ENCODE measurements at places on chromosomes 6 and 20.

GRCh38 chr6:5695260-5696245 is 311.2 kb downstream of the NRN1 start:
- no peak for DNase-seq

GRCh38 chr6:2192976-2193375 is 52.4 kb downstream of the GMDS start:
- no peak for DNase-seq

GRCh38 chr6:165910184-165910966 is 247.3 kb upstream of the PDE10A start:
- no peak for DNase-seq

GRCh38 chr6:139919107-139920026 is 544.9 kb upstream of the CITED2 start:
- no peak for DNase-seq

GRCh38 chr6:78861509-78861908 is 5.8 kb upstream of the IRAK1BP1 start:
- DNase-seq, result no peak

DNA sequence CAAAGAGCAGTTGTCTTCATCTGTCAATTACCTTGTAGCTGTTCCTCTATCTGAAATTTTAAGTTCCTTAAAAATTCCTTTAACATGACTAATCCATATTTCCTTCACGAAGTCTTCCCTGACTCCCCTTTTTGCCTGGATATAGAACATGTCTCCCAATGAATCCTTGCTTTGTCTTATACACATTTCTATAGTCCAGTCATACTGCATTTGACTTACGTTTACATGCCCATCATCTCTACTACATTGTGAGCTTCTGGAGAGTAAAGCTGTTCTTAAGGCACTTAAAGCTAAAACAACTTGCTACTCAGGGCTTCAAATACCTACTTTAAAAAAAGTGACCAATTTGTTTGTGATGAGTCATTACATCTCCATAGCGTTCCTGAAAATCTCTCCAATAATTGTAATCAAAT is 4.9 kb downstream of the REV3L start:
- no peak for DNase-seq

DNA sequence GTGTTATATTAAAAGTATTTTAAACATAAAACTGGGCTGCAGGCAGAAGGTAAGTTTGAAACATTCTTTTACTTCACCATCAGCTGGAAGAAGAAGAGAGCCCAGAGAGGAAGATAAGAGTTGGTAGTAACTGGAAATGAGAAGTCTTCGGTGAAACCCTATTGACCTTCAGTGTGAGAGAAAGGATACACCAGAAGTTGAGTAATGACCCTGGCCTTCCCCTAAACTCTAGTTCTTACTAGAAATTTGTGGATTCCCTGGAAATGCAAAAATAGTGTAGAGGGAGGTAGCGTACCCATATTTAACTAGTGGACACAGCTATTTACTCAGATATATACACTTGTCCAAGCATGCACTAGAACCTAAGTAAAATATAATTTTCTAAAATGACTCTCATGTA is 8.0 kb upstream of the EPM2A start:
- no peak for DNase-seq

- no peak for DNase-seq
These were observed 18.9 kb downstream of the PREP start for GRCh38 chr6:105384004-105384403.

DNA sequence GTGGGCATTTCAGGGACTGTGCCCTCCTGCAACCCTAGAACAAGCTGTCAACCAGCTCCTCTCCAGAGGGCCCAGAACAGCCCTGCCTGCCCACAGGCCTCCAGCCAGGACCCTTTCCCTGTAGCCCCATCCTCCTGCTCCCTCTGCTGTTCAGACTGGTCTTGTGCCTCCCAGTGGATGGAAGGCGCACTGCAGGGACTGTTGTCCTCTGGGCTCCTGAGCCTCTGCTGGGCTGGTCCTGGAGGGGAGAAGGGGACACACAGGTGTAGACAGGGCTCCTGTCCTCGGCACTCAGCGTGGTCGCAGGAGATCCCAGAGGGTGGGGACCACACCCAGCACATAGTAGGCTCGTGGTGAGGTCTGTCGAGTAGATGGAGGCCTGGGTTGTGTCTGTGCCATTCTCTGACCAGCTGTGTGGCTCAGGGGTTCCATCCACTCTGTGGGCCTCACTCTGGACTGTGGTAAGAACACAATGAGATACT is 11.5 kb downstream of the ITPR3 start:
- peak; percentile 94 for DNase-seq

Measured in H9 (cell line).